ENCODE measurements at places on chromosomes 3 and 15. TPM values are rescaled to one million over a fixed set of nuclear protein-coding genes. Genes with fewer than 3 reads are reported as not detected.

The SYNPR gene
- total RNA-seq, result 1.7 TPM

The BFSP2 gene
- total RNA-seq, result not detected

DNA sequence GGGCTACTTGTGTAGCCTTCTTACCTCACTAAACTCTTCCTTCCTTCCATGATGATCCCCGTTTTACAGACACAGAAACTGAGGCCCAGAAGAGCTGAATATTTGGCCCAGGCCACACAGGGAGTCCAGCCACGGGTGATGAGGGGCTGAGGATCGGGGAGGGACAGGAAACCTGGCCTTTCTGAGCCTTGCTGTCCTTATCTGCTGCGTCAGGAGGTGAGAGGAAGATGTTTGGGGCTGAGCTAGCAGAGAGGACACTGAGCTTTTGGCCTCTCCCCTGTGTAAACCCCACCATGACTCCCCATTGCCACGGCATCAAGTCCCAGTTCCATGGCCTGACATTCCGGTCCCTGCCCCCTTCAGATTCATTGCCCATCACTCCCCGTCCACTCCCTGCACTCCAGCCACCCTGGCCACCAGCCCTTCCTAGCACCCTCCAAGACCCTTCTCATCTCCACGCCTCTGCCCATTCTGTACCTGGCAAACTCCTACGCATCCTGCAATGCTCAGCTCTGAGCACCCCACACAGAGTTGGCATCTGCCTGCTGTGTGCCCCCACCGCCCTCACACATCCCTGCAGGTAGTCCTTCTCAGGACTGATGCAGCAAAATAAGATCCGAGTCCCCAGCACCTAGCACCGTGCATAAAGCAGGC, 103.0 kb downstream of the FBLN2 start:
- no peaks in the 10 kb centered on the region for H3K27me3 ChIP-seq
- H3K27ac ChIP-seq, result no peak overlapping the region
- H3K36me3 ChIP-seq, result no peaks in the 10 kb centered on the region

- no peaks in the 10 kb centered on the region for H3K27me3 ChIP-seq
- DNase-seq, result no peak
- no peak overlapping the region for H3K27ac ChIP-seq
- no peaks in the 10 kb centered on the region for H3K36me3 ChIP-seq
These were observed 494.1 kb downstream of the ZNF385D start for GRCh38 chr3:21256932-21257331.

The SLC22A13 gene
- total RNA-seq, result not detected

DNA sequence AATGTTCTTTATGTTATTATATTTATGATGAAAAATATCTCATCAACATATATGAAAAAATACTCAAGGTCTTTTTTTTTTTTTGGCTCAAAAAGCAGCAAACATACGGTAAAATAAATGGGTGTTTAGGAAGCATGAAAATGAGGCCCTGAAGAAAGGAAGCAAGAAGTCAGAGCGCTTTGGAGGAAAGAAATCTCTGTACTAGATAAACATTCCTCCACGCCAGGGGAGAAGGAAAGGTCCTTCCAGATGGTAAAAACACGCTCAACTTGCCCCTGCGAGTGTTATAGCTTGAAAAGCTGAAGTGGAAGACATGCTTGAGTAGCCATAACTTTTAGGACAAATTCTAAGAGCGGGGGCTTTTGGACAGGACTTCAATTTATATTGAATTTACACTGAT, 52.9 kb downstream of the FEM1B start:
- H3K27ac ChIP-seq, result no peak overlapping the region
- no peak for DNase-seq
- peaks cover 15% of the 10 kb centered on the region for H3K4me1 ChIP-seq
- H3K4me3 ChIP-seq, result no peak overlapping the region

DNA sequence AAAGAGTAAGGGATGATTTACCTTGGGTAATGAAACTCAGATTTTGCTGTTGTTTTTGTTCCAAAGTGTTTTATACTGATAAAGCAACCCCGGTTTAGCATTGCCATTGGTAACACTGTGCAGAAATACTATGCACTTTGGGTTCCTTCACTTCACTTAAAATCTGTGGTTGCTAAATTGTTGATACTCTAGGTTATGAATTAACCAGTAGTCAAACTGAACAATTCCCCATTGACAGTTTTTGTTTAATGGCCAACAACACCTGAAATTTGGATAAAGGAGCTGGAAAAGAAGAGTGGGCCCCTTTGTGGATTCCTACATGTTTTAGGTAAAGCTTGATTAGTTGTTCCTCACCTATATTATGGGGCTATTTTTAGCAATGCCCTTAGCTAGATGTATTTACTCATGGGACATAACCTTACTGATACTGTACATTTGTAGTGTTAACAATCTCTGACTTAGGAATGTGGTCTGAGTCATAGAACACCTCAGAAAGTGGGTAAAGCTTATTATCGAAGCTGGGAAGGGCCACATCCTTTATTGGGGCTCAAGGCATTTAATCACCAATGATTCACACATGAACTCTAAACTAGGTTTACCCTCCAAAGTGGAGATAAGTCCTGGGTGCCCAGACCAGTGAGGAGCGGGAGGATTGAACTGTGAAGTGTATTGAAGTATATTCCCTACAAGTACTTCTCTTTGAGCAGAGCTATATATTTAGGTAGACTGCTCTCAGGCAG, 29.5 kb upstream of the THRB start:
- no peaks in the 10 kb centered on the region for H3K36me3 ChIP-seq
- no peak overlapping the region for H3K4me3 ChIP-seq
- H3K27ac ChIP-seq, result no peak overlapping the region
- H3K27me3 ChIP-seq, result no peaks in the 10 kb centered on the region

The CNBP gene
- 461 TPM for total RNA-seq

The METTL6 gene
- total RNA-seq, result 2.0 TPM

The COMMD4 gene
- 29.9 TPM for total RNA-seq

The HYPK gene
- total RNA-seq, result 4.8 TPM

The TASOR gene
- total RNA-seq, result 59.2 TPM

The TEX55 gene
- total RNA-seq, result not detected

The EXD1 gene
- not detected for total RNA-seq

The CPLX3 gene
- not detected for total RNA-seq

The CTXN2 gene
- not detected for total RNA-seq

GRCh38 chr3:15241341-15241740, 35.3 kb downstream of the CAPN7 start:
- H3K27ac ChIP-seq, result no peak overlapping the region
- no peaks in the 10 kb centered on the region for H3K36me3 ChIP-seq
- H3K4me1 ChIP-seq, result no peaks in the 10 kb centered on the region
- DNase-seq, result peak; percentile 61

DNA sequence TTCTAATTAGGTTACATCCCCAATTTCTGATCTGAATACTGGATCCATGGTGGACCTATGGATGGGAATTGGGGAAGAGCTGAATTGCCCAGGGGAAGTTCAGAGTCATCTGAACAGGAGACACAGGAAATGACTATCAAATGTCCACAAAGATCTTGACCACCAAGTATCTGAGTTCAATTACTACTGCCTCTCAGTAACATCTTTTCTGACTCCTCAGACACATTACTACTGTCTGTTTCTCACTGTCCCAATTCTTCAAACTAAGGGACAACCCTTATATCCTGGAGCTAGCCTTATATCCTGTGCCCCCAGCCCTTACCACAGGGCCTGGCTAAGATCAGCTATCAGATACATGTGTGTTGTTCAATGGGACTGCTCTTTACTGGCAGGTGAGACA, 10.1 kb upstream of the IREB2 start:
- no peaks in the 10 kb centered on the region for H3K4me1 ChIP-seq
- no peak overlapping the region for H3K27ac ChIP-seq
- DNase-seq, result no peak
- no peak overlapping the region for H3K4me3 ChIP-seq

Data from uterus (tissue), 4 donors.